Activated CD8-positive, alpha-beta memory T cell treated with anti-CD3 and anti-CD28 coated beads, Interleukin-2, amount 50 U/mL, for 4 hours (primary cell): ENCODE measurements at places on chromosomes 1 and 21.

DNA sequence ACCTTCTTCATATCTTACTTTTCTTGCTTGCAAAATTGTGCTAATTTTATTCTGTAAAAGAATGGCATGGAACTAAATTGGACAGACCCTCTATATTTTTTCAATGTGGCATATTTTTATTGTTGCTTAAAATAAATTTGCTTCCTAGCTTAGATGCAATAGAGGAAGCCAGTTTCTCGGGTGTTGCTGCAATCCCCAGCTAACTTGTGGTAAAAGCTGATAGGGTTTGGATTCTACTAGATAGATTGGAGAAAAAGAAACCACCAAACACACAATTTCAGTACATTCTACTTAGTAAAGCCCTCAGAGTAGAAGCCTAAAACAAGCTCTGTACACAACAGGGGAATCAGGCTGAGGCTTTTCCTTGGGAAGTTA is 49.5 kb upstream of the GCLM start:
- DNase-seq = no peak

GRCh38 chr1:98546319-98546718 is 115.2 kb upstream of the SNX7 start:
- DNase-seq = no peak

- no peak for DNase-seq
Measured at GRCh38 chr1:233491953-233492620, 121.8 kb upstream of the KCNK1 start.

DNA sequence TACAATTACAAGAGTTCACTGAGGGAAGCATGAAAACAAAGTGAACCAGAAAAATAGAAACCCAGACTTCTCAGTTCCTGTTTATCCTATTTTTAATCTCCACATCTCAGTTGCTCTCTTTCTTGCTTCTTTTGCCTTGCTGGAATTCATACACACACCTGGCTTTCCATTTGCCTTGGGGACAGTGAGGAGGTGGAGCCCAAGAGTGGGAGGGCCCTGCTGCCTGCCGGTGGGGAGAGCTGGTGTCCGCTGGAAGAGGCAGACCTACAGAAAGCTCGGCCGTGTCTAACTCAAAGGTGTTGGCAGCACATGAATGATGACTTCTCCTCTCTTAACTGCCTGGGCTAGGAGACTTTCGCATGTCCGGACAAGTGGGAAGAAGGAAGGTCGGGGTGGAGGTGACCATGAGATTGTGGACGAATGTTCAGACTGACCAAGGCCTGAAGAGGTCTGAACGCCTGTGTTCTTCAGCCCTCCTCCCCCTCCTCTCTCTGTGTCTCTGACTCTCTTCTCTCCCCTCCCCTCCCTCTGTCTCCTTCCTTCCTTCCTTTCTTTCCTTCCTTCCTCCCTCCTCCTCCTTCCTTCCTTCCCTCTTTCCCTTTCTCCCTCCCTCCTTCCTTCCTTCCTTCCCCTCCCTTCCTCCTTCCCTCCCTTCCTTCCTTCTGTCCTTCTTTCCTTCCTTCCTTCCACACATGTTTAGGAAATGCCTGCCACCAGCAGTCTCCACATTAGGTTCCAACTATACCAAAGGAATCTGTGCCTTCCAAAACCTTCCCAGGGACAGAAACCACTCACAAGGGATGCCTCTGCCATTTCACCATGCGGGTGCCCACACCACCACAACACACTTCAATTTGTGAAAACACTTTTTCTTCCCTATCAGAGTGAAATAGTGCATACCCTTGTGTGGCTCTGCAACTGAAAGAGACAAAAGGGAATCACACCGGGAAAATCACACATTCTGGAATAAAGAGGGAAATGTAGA is 157.3 kb upstream of the RUNX1 start:
- DNase-seq = no peak

- no peak for DNase-seq
Measured at GRCh38 chr1:84583648-84584047, 9.4 kb upstream of the CTBS start.

GRCh38 chr1:210233495-210234328 is 1.1 kb downstream of the SERTAD4 start:
- no peak for DNase-seq
